ENCODE measurements at places on chromosomes 7 and 10. TPM values are rescaled to one million over a fixed set of nuclear protein-coding genes. Genes with fewer than 3 reads are reported as not detected.

- DNase-seq: no peak
Observed at GRCh38 chr10:3827266-3827665, 42.3 kb upstream of the KLF6 start.

Gene TDRD1
- not detected for total RNA-seq

- DNase-seq: peak; percentile 99
Observed at GRCh38 chr10:103739039-103739764, 116.2 kb downstream of the SH3PXD2A start.

Gene CAV1
- total RNA-seq: 250 TPM

DNA sequence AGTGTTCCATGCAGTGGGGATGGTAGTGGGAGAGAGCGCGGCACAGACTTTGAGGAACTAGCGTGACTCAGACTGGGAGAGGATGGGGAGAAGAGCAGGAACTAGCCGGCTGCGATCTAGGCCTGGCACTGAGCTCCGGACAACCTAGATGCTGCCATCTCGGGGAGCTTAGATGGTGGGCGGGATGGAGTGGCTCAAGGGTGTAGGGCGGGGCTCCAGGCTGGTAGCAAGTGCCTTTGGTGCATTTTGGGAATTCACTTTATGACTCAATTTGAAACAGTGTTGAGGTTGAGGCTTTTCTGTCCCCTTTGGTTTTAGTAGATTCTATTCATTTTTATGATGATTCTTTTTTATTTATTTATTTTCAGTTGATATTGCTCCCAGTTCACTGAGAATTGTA is 185.3 kb upstream of the GPR26 start:
- DNase-seq: no peak
